Caco-2 (cell line): ENCODE measurements at places on chromosomes 6 and 20. TPM values are rescaled to one million over a fixed set of nuclear protein-coding genes. Genes with fewer than 3 reads are reported as not detected.

GRCh38 chr6:153140299-153140698, 9.2 kb upstream of the RGS17 start:
- H3K27ac ChIP-seq, result no peak overlapping the region
- no peaks in the 10 kb centered on the region for H3K27me3 ChIP-seq
- H3K4me1 ChIP-seq, result no peaks in the 10 kb centered on the region
- DNase-seq, result no peak
- no peaks in the 10 kb centered on the region for H3K36me3 ChIP-seq

DNA sequence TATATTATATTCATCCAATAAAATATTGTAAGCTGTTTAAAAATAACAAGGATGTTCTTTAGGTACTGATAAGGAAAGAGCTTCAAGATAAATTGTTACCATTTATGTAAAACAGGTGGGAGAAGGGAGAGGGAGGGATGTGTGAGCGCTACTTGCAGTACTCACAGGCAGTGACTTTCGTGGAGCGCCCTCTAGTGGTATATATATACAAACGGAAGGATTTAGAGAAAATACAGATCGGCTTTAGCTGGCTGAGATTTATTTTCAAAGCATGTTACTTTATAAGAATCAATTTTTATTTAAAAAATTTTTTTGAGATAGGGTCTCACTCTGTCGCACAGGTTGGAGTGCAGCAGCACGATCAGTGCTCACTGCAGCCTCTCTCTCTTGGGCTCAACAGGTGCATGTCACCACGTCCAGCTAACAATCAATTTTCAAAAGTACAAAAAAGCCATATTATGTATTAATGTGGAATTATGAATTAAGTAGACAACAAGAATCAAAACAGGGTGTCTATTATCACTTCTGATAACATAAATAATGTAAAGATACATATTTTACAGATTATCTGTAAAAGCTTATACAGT, 3.3 kb upstream of the MOG start:
- H3K27me3 ChIP-seq, result no peaks in the 10 kb centered on the region
- no peak overlapping the region for H3K4me3 ChIP-seq
- DNase-seq, result peak; percentile 52

The HLA-DRB1 gene
- total RNA-seq, result not detected in 2 replicates

The VSTM2L gene
- total RNA-seq, result 0.16 TPM in 1 of 2 replicates, not detected in the other

The TJAP1 gene
- total RNA-seq, result 34.0 and 39.4 TPM in 2 replicates

GRCh38 chr6:160039441-160039840, 70.6 kb downstream of the IGF2R start:
- H3K4me3 ChIP-seq, result no peak overlapping the region
- no peaks in the 10 kb centered on the region for H3K27me3 ChIP-seq
- no peak overlapping the region for H3K27ac ChIP-seq
- H3K36me3 ChIP-seq, result peaks cover 3% of the 10 kb centered on the region; the same call in 1 of the 2 replicates
- peaks cover 4% of the 10 kb centered on the region; the same call in 1 of the 2 replicates for H3K4me1 ChIP-seq
- no peak for DNase-seq

The ADTRP gene
- 3.0 and 5.2 TPM in 2 replicates for total RNA-seq

- H3K4me3 ChIP-seq, result no peak overlapping the region
- H3K27me3 ChIP-seq, result no peaks in the 10 kb centered on the region
- no peak overlapping the region for H3K27ac ChIP-seq
- 0 out of 2 replicates have a peak, but pooled peaks cover 3% of the 10 kb centered on the region for H3K4me1 ChIP-seq
- no peak for DNase-seq
These were observed 115.8 kb upstream of the FLRT3 start for GRCh38 chr20:14453259-14453658.

The RCAN2 gene
- total RNA-seq, result not detected in 2 replicates

GRCh38 chr6:112883095-112883494, 536.0 kb downstream of the RFPL4B start:
- no peaks in the 10 kb centered on the region for H3K36me3 ChIP-seq
- H3K27ac ChIP-seq, result no peak overlapping the region
- DNase-seq, result no peak
- no peak overlapping the region for H3K4me3 ChIP-seq
- H3K4me1 ChIP-seq, result peaks cover under 1% of the 10 kb centered on the region; the same call in 1 of the 2 replicates

DNA sequence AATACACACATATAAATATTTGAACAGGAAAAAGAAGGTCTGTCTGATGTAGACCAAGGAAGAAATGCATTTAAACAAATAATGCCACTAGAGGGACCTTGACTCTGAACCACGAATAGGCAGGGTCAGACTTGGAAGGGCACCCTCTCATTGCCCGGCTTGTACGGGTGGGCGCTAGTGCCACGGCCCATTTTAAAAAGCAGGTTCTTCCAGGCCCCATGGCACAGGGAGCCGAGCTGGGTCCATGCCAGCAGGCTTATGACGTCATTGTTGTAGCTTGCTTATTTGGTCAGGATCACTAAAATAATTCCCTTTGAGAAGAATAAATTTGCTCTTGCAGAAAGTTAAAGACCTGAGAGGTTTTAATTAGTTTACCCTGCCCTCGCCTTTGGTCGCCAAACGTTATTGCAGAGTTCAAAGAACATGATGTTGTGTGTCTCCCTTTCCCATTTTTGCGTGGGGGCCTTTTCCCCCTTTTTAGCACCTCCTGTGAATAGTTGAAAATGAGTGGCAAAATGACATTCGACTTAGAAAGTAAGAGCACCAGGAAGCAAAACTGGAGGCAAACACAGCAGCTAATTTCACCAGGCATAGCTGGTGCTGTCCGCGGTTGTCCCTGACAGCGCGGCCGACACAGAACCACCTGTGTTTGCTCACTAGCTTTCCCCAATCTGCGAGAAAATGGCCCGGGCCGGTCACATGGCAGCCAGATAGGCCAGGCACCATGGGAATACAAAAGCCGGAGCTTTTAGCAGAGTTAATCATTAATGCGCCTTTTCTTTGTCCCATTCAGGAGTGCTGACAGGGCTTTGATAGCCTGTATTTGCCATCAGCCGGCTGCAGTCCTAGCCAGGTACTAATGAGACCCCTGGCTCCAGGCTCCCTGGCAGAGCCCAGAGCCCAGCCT, 93.8 kb downstream of the FOXA2 start:
- peak overlapping the region; percentile 11 for H3K4me3 ChIP-seq
- H3K4me1 ChIP-seq, result peaks cover 32% of the 10 kb centered on the region
- peak; percentile 98 for DNase-seq
- no peaks in the 10 kb centered on the region for H3K27me3 ChIP-seq
- no peaks in the 10 kb centered on the region for H3K36me3 ChIP-seq
- peak overlapping the region; percentile 98 for H3K27ac ChIP-seq

GRCh38 chr6:7341989-7342742, 29.2 kb upstream of the SSR1 start:
- H3K4me3 ChIP-seq, result no peak overlapping the region
- peaks cover 4% of the 10 kb centered on the region for H3K4me1 ChIP-seq
- no peaks in the 10 kb centered on the region; the same call in 1 of the 2 replicates for H3K36me3 ChIP-seq
- no peaks in the 10 kb centered on the region for H3K27me3 ChIP-seq
- no peak overlapping the region for H3K27ac ChIP-seq

GRCh38 chr6:63858691-63859090, 223.1 kb downstream of the PHF3 start:
- H3K36me3 ChIP-seq, result no peaks in the 10 kb centered on the region
- no peak for DNase-seq
- H3K4me3 ChIP-seq, result no peak overlapping the region
- no peaks in the 10 kb centered on the region for H3K4me1 ChIP-seq
- H3K27ac ChIP-seq, result no peak overlapping the region

The SLC22A7 gene
- total RNA-seq, result not detected in 2 replicates

DNA sequence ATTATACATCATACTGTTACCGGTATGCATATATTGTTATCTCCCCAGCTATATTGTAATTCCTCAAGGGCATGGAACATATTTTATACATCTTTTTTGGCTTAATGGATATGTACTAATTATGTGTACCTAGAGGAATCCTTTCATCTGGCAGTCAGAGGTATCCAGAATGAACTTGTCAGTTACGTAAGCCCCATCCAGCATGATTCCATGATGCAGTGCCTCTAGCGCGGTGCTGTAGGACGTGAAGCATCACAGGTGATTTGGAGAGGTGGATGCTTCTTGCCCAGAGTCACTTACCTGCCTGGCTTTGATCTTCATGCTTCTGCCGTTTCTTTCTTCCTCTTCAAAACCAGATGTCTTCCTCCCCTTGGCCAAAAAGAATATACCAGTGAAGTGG, 159.1 kb downstream of the UST start:
- H3K4me3 ChIP-seq, result no peak overlapping the region
- H3K27ac ChIP-seq, result no peak overlapping the region
- no peak for DNase-seq

DNA sequence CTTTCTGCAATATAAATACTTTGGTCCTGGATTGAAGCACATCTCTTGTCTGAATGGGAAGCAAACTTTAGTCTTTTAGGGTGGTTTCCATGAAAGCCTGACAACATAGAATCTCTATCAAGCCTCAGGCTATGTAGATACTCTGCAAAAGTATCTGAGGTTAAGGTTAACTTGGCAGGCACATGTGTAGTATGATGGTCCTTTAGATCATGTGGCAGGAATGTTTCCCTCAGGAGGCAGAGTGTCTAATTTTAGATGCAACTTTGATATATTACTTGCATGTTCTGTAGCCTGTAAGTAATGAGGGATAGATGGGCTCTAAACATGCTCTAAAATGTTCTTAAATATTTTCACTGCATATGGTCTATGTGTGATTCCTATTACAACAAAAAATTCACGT, 8.2 kb downstream of the MYB start:
- no peaks in the 10 kb centered on the region for H3K27me3 ChIP-seq
- H3K4me3 ChIP-seq, result no peak overlapping the region
- H3K36me3 ChIP-seq, result no peaks in the 10 kb centered on the region
- DNase-seq, result no peak
- no peaks in the 10 kb centered on the region for H3K4me1 ChIP-seq

GRCh38 chr20:4726710-4727397, 5.1 kb downstream of the PRND start:
- DNase-seq, result no peak
- no peak overlapping the region for H3K27ac ChIP-seq
- no peaks in the 10 kb centered on the region for H3K36me3 ChIP-seq
- H3K27me3 ChIP-seq, result no peaks in the 10 kb centered on the region; the same call in 1 of the 2 replicates
- H3K4me1 ChIP-seq, result no peaks in the 10 kb centered on the region
- H3K4me3 ChIP-seq, result no peak overlapping the region

DNA sequence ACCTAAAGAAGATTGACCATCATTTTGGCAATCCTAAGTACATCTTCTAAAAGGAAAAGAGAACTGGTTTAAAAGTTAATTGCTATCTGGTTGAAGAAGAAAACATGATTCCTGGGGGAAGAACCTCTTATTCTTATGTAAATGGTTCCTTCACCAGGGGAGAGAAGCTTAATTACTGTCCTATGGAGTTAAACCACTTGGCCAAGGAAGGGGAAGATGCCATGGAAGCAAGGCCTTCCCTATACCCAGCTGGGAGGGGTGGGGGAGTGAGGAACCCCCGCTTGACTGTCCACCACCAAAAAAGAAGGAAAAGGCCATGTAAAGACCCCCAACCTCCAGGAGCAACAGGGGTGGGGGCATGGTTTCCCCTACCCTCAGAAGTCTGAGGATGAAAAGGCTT, 962.1 kb downstream of the GRIK2 start:
- no peak for DNase-seq
- H3K4me1 ChIP-seq, result no peaks in the 10 kb centered on the region
- H3K27me3 ChIP-seq, result no peaks in the 10 kb centered on the region
- no peak overlapping the region for H3K27ac ChIP-seq

DNA sequence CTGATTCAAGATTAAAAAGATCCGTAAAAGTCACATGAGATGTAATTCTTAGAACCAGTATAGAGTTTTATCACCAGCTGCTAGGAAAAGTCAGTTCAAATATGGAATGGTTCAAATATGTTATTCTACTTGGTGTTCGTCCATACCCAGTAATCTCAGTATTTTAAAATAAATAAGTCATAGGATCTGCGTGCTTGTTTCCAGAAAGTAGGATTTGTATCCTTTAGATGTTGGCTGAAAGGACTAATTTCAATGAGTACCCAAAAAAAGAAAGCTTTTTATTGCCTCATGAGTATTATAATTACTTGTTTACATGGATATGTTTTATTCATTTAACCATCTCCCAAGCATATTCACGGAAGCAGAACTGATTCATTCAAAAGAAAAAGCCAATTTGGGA, 12.2 kb downstream of the TPD52L1 start:
- no peak overlapping the region for H3K27ac ChIP-seq
- H3K27me3 ChIP-seq, result no peaks in the 10 kb centered on the region
- H3K36me3 ChIP-seq, result no peaks in the 10 kb centered on the region
- H3K4me1 ChIP-seq, result no peaks in the 10 kb centered on the region

DNA sequence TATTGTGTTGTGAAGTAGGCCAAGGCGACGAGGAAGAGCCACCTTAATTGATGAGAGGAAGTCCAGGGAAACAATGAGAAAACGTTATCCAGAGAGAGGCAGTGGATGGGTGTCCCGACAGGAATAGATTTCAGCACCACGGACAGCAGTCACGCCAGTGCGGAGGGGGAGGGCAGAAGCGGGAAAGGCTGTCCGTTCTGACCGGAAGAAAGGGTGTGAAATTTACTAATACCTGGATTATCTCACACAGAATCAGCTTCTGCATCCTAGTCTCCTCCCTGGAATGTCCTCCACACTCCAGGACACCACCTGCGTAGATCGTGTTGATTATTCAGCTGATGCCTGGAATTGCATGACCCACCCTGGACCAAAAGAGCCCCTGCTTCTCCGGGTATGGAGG, 7.4 kb upstream of the BPIFA3 start:
- no peak overlapping the region for H3K4me3 ChIP-seq
- no peaks in the 10 kb centered on the region for H3K36me3 ChIP-seq
- peaks cover 1% of the 10 kb centered on the region; the same call in 1 of the 2 replicates for H3K27me3 ChIP-seq
- no peak overlapping the region for H3K27ac ChIP-seq
- no peaks in the 10 kb centered on the region for H3K4me1 ChIP-seq

The MACROD2 gene
- total RNA-seq, result 6.4 and 7.6 TPM in 2 replicates

DNA sequence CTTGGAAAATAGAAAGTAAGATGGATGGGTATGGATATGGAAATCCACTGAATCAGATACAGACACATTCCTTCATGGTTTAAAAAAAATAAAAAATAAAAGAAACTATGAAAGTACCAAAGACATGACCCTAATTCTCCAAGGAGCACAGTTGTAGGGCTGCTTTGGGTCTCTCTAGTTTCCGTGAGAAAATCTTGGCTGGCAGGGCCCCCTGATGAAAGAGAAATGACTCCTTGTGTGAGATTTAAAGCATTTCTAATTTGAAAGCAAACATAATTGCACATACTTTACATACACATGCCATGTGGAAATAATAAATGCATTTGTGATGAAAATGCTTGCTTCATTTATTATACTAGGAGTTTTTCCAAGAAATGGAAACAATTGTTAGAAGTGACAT, 593.9 kb upstream of the BTBD3 start:
- H3K27ac ChIP-seq, result no peak overlapping the region
- no peak for DNase-seq
- no peaks in the 10 kb centered on the region for H3K4me1 ChIP-seq
- H3K36me3 ChIP-seq, result no peaks in the 10 kb centered on the region
- no peak overlapping the region for H3K4me3 ChIP-seq

GRCh38 chr6:105402090-105402938, 568 bp downstream of the PREP start:
- H3K27me3 ChIP-seq, result no peaks in the 10 kb centered on the region
- H3K4me3 ChIP-seq, result peak overlapping the region; percentile 96
- peak overlapping the region; percentile 91 for H3K27ac ChIP-seq
- no peak for DNase-seq

The BPI gene
- total RNA-seq, result not detected in 2 replicates

The HUS1B gene
- 0.74 and 0.79 TPM in 2 replicates for total RNA-seq

DNA sequence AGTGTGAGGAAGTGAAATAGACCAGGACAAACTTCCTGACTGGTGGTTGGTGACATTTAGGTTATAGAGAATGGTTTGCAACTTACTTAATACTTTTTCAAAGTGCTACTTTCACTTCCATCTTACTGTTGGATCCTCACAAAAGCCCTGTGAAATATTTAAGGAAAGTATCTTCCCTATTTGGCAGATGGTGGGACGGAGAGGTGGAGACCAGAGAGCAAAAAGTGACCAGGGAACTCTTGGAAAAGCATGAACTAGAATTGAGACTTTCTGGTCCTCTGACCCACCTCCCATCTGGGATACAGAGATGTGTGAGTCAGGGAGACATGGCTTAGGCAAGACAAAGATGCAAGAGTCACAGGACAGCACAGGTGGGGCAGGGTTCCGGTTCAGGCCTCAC, 3.0 kb downstream of the TRIM10 start:
- DNase-seq, result no peak
- H3K36me3 ChIP-seq, result no peaks in the 10 kb centered on the region
- H3K27ac ChIP-seq, result no peak overlapping the region

The STMND1 gene
- total RNA-seq, result not detected in 2 replicates
